NCI-H2227 treated with DMSO at 0.1 percent for 48 hours (cell line): ENCODE measurements at places on chromosomes 6 and 20.

DNA sequence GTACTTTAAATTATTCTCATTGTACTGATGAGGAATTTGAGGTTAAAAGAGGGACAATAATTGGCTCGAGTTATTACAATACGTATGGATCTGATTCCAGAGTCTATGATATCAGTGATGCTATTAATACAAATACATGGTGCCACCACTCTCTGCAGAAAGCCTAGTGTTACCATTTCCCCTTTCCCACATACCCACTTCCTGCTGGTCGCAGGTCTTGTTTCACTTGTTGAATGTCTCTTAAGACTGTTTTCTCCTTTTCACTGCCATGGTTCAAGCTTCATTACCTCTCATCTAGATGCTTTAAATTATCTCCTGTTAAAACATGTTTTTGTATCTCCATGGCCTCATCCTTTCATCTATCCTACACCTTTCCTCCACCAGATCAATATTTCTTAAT, 62.0 kb downstream of the FHL5 start:
- DNase-seq, result no peak

GRCh38 chr20:58179432-58180099, 48.9 kb downstream of the ANKRD60 start:
- no peak for DNase-seq

- no peak for DNase-seq
Measured at GRCh38 chr20:53226826-53227225, 254.7 kb downstream of the TSHZ2 start.

GRCh38 chr6:112141707-112142106, 54.3 kb downstream of the FAM229B start:
- no peak for DNase-seq

- DNase-seq, result no peak
Measured at GRCh38 chr6:166940643-166941068, 15.7 kb downstream of the RNASET2 start.

- peak; percentile 12 for DNase-seq
Measured at GRCh38 chr6:134676307-134677281, 273.3 kb downstream of the ALDH8A1 start.

- DNase-seq, result no peak
Measured at GRCh38 chr20:1945660-1946059, 48.2 kb downstream of the PDYN start.

GRCh38 chr6:3894590-3895311, 45.6 kb downstream of the FAM50B start:
- DNase-seq, result no peak

- DNase-seq, result no peak
Measured at GRCh38 chr6:35698858-35699257, 10.1 kb upstream of the FKBP5 start.

DNA sequence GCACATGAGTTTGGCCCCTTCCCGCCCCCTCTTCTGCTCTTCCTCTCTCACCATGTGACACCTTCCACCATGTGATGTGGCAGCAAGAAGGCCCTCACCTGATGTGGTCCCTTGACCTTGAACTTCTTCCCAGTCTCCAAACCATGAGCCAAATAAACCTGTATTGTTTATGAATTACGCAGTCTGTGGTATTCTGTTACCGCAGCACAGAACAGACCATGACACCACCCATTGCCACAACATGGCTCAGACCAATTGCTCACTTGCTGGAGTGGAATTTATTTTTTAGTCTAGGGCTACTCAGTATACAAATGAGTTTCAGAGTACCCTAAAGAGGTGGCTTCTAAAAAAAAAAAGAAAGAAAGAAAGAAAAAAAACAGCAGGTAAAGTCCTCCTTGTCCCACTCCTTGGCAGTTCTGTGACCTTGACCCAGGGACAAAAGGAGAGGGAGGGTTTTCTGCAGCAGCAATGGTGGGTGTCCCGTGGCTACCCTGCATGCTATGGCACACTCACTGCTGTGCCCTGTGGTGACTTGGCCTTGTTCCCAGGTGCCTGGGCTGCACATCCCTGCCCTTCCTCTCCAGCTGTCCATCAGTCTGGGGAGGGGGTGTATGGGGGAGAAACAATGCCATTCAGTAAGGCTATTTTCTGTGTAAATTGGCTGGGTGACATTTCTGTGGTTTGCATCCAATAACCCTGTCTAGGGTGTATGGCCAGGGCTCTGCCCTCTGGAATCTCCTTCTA, 5.4 kb upstream of the VSX1 start:
- no peak for DNase-seq

DNA sequence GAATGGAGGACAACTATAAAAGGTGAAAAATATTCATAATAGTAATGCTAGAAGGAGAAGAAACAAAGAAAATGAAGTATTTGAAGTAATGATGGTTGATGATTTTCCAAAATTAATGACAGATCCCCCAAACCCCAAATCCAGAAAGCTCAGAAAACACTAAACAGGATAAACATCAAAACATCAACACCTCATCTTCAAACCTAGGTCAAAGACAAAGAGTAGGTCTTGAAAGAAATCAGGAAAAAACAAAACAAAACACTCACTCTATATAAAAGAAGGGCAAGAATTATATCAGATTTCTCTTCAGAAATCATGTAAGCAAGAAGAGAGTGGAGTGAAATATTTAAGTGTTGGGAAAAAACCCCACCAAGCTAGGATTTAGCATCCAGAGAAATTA, 38.7 kb downstream of the RANBP9 start:
- no peak for DNase-seq

- DNase-seq, result no peak
Measured at GRCh38 chr6:845566-845965, 152.6 kb upstream of the EXOC2 start.

- DNase-seq, result no peak
Measured at GRCh38 chr20:45346851-45347250, 1.4 kb downstream of the SDC4 start.

- DNase-seq, result no peak
Measured at GRCh38 chr6:41331401-41332150, 3.8 kb upstream of the NCR2 start.

- DNase-seq, result peak; percentile 28
Measured at GRCh38 chr20:3980260-3981131, 34.9 kb downstream of the RNF24 start.

DNA sequence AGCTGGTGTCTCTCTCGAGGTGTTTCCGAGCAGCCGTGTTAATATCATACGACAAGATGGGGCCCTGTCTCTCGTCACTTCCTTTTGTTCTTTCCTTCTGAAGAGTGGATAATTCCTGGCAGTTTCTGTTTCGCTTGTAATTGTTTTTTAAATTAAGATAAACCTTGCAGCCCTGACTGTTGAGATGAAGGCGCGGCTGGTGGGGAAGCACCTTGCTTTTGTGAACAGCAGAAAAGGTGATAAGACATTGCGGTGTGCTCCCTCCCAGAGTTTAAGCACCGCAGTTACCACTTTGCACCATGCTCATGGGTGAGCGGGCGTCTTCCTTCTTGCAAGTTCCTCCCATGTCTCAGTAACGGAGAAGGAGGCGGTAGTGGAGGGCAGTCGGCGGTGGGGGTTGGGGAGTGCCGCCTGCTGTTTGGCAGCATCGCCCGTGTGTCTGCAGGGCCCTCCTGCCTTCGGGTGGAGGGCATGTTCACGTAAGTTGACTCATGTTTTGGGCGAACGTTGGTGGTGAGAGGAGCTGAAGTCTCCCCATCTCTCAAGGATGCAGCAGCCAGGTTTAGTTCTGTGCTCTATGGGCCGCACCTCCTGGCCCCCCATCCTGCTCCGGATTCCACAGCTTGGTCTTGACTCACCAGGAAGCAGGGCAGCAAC, 345.9 kb downstream of the TAF4 start:
- DNase-seq, result no peak

DNA sequence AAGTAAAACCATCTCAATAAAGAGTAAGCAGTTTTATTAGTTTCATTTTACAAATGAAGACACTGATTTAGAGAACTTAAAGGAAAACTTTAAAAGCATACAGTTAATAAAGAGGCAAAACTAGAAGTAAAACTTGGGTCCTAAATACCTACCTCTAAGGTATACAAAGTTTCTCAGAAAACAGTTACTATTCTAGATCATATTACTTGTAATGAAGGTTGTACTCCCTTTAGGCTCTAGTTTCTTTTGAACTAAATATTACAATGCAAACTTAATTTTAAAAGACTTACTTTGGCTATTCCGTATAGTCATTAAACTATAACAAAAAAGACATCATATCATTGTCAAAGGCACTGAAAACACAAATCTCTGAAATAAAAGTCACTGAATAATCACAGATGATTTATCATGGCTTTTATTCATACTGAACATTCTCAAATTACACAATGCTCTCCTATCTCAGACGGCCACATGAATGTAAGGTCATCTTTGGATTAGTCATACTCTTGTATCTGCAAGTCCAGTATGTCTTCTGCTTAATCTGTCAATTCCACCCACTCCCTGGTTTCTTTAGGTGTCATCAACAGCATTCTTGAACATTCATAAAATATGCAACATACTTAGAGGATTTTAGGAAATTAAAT, 361.6 kb upstream of the RUNX2 start:
- no peak for DNase-seq

DNA sequence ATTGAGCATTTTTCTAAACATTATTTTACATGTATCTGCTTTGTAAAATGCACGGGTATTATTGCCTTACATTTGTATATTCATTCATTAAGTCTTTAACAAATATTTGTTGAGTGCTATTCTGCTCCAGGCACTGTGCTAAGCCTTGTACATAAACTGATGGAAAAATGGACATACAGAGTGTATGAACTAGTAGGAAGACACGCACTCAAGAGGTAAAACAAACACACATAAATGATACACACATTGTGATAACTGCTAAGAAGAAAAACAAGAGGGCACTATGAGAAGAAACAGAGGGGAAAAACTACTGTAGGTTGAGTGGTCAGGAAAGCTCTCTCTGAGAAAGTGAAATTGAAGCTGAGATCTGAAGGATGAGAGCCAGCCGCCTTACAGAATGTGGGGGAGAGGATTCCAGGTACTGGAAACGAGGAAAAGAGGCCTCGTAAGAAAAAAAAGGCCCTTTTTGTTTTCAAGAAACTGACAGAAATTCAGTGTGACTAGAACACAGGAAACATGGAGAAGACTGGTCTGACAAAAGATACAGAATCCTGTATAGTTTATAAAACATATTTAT, 117.5 kb downstream of the EYA4 start:
- DNase-seq, result no peak

- no peak for DNase-seq
Measured at GRCh38 chr6:42419490-42420280, 32.0 kb downstream of the TRERF1 start.

- no peak for DNase-seq
Measured at GRCh38 chr6:157860505-157860991, 37.5 kb downstream of the SNX9 start.

- no peak for DNase-seq
Measured at GRCh38 chr20:24297993-24298392, 171.4 kb upstream of the SYNDIG1 start.

DNA sequence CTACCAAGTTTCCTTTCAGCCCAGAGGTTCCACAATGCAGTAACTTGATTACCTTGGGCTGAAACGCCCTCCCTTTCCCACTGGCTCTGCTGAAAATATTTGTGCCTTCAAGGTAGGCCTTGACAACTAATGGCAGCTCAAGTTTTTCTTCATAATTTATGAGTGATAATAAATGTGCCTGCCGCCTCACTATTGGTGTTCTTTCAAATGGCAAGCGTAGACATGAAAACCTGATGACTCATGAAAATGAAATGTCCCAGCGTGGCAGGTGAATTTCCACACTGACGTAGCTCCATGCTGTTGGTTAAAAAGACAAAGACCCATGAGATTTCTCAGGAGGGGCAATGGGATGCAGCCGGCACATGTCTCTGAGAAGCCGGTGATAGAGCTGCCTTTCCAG, 107.2 kb upstream of the GGTLC1 start:
- no peak for DNase-seq

GRCh38 chr20:5770987-5771318, 20.8 kb downstream of the SHLD1 start:
- DNase-seq, result no peak

GRCh38 chr20:41872930-41873329, 254.8 kb upstream of the CHD6 start:
- DNase-seq, result no peak

DNA sequence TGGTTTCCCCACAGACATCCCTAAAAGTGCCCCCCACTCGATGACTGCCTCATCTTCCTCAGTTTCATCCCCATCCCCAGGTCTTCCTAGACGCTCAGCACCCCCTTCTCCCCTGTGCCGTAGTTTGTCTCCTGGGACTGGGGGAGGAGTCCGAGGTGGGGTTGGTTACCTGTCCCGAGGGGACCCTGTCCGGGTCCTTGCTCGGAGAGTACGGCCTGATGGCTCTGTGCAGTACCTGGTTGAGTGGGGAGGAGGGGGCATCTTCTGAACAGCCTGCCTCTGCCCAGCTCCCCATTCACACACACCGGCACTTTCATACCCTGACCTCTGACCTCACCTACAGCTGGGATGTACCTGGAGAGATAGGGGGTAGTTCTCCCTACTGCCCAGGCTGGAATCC, 2.1 kb downstream of the CUTA start:
- no peak for DNase-seq

GRCh38 chr6:74577619-74578018, 628.2 kb downstream of the COL12A1 start:
- DNase-seq, result no peak

GRCh38 chr20:41234546-41234945, 83.0 kb downstream of the ZHX3 start:
- peak; percentile 70 for DNase-seq

DNA sequence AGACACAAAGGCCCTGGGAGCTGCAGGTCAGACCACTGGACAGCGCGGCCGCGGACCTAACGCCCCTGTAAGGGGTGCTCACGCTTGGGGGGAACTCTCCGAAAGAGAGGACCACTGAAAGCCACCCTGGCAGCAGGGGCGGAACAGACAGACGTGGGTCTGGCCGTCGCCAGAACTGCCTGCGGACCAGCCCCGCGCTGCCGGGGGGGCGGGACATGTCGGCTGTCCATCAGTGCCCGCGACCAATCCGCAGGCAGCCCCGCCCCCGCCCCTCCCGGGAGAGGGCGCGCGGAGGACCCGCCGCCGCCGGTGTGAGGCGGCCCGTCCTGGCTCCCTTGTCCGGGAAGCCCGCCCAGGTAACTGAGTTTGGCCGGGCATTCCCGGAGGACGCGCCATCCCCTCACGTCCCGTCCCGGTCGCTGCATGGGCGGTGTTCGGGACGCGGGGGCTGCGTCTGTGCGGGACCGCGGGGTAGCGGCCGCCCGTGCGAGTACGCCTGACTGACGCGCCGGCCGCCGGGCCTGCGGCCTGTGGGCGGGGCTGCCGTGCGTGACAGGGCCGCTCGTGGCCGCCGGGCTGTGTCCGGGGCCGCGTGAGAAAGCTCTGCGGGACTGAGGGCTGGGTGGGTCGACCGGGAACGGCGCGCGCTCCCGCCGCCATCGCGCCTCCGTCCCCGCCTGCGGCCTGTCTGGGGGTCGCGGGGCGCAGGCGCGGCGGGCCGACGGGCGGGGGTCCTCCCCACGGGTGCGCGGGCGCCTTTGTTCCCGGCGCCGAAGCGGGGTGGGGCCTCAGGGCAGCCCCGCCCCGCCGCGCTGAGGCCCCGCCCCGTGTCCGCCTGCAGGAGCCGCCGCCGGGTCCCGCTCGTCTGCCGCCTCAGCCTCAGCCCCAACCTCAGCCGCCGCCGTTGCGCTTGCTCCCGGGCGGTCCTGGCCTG, at the start of gene PLCG1:
PLCG1 (plus strand) TSS at position 864 of the 934 bp plus-strand sequence. CDS start 99 bp downstream, outside the sequence.
- DNase-seq, result peak; percentile 69

GRCh38 chr6:37100745-37101144, 69.2 kb upstream of the PIM1 start:
- DNase-seq, result no peak

GRCh38 chr6:168885751-168886742, 367.6 kb downstream of the THBS2 start:
- DNase-seq, result no peak
